CD4-positive, alpha-beta T cell treated with Interleukin-15 for 1 hour (primary cell): ENCODE measurements at places on chromosomes 12 and 14.

DNA sequence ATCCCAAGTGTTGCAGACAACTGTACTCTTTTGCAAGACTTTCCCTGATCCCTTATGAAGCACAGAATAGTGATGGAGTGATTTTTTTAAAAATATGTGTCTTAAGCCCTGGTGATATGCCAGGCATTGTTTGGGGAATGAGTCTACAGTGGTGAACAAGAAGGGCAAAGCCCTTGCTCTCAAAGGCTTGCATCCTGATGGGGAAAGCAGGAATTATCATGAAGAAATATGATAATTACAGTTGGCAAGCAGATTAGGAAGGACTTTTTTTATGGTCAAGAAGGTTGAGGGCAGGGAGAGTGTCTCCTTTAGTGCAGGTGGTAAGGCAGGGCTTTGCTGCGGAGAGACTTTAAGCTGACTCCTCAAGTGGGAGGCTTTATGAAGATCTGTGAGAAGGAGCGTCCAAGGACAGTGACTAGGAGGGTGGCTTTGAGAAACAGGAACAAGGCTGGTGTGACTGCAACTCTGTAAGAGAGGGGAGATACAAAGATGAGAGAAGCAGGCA, 100.2 kb downstream of the SYNE2 start:
- DNase-seq = no peak

DNA sequence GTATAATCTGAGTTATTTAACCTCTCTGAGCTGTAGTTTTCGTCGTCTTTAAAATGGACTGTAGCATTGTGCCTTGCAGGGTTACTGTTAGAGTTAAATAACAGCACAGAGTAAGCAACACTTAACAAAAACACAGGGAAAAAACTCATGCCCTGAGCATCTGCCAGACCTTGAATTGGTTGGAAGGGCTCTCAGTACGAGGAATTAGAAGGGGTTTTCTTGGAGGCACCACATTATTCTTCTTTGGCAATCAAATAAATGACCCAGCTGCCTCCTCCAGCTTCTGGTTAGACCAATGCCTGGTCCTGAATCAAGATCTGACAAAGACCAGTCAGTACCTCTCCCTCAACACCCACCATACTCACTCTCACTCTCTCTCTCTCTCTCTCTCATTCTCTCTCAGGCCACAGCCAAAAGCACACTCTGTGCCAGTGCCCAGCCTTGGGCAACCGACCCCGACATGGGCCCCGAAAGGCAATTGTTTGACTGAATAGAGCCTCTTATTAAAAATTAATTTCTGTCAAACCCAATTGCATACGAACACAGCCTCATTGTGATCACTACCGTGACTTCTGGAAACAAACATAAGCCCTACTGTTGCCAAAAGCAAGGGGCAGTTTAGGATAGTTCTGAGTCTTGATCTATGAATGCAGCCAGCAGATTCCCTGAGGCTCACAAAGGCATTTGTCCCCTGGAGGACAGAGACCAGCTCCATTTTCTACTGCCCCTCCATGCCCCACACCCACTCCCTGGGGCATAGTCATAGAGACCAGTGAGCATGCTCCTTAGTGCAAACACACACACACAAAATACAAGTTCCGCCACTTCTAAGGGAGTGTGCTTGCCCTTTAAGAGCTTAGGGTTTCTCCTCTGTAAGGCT, 23.9 kb downstream of the DUSP6 start:
- no peak for DNase-seq

DNA sequence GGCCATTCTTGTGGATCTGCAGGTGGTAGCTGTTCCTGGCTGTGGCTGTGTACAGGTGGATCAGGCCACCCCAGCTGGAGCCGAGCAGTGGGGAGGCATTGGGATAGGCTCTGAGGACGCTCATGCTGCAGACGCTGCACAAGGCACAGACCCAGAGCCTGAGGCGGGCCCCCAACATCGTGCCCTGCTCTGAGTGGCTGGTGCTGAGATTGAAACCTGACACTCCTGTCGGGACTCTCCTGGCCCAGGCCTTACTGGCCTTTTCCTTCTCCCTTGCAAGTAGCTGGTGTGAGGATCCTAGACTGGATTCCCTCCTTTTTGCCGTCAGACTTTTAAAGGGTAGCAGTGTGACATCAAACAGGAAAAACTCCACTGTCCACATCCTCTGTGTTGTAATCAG, at the start of gene FGF23:
TSS of gene FGF23 (minus strand) at position 308 of the 400 bp plus-strand sequence. CDS start at position 178, 130 bp downstream.
- no peak for DNase-seq

DNA sequence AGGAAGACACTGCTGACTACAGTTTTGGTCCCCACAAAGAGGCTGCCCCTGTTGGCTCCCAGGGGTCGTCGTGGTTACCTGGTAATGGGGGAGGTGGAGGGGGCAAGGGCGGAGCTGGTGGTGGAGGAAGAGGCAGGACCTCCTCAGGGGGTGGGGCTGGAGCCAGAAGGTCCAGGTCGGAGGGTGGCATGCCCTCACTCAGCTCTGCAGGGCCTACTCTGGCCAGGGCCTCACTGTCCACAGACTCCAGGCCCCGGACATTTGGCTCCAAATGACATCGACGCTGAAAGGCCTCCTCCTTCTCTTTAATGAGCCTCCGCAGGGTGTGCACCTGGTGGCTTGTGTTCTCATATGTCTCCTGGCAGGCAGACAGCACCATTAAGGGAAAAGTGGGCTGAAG, 28.5 kb downstream of the PRPF40B start:
- no peak for DNase-seq

DNA sequence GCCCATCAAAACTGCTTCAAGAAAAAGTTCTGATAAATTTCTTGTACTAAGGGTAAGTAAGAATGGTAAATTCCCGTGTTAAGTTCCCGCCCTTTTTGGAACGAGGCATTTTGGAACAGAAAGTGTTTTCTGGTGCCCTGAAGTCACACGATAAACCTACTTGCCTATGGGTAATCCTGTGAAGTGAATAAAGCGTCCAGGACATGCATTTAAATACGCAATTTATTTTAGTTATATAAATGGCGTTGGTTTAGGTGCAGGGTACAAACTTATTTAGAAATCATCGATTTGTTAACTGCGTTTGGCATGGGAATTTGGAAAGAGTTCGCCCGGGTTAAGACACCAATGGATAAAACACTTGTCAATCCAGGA, 715 bp upstream of the RAP1B start:
- DNase-seq = no peak

- no peak for DNase-seq
Measured at GRCh38 chr12:101714877-101715444, 17.5 kb downstream of the CHPT1 start.

- peak; percentile 86 for DNase-seq
Measured at GRCh38 chr14:21092273-21093011, 6.0 kb downstream of the ZNF219 start.

DNA sequence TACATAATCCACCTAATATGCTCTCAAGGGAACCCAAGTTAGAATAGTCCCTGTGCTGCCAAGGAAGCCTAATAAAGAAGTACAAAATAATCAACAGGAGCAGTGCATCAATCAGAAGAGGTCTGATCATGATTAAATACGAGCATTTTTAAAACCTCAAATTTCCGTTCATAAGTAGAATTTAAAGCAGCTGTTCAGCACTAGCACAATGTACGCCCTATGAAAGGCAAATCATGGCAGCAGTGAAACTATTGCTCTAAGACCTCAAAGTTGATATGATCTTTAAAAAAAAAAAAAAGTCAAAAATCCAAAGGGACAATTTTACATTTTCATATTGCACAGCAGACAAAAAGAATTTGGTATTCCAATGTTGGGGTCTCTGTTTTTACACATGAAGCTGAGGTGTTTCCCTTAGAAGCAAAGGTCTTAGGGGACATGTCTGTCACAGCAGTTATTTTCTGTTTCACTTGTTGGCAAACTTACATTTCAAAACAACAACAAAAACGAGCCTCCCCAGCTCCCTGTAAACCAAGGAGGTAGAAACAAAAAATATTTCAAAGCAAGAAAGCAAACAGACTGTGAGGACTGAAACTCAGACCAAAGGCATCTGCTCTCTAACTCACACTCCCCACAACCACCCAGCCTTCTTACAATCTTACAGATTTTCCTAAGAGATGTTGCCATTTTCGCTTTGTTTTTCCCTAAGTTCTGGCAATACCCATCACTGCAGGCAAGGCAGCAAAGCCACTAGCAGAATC, 28.2 kb downstream of the SOX5 start:
- no peak for DNase-seq

DNA sequence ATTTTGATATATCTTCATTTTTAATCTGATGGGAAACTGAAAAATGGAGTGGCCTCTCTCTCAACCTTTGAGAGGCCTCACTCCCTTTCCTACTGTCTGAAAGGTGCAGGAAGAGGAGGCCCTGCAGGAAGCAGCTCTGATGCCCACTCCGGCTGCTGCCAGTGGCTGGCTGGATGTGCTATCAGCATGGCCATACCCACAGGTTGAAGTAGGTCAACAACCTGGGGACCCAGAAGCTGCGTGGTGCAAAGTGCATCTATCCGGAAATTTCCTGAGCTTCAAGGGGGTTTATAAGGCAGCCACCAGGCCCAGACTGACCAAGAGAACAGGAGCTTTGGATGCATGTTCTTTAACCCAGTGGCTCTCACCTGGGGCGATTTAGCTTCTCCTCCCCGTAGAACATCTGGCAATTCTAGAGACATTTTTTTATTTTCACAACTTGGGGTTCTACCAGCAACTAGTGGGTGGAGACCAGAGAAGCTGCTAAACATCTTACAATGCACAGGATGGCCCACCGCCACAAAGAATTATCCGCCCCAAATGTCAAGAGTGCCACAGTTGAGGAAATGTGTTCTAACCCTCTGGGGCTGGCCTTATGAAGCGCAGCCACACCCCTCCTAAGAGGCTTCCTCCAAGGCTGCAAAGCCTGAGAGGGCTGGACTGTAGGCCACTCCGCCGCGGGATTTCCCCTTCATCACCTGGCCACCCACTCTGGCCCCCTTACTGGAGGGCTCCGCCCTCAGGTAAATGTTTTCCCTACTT, 8.2 kb upstream of the BATF start:
- DNase-seq = peak; percentile 27

- no peak for DNase-seq
Measured at GRCh38 chr14:61891810-61892209, 129.6 kb downstream of the SNAPC1 start.

- DNase-seq = no peak
Measured at GRCh38 chr12:64411427-64411826, 7.2 kb downstream of the XPOT start.

DNA sequence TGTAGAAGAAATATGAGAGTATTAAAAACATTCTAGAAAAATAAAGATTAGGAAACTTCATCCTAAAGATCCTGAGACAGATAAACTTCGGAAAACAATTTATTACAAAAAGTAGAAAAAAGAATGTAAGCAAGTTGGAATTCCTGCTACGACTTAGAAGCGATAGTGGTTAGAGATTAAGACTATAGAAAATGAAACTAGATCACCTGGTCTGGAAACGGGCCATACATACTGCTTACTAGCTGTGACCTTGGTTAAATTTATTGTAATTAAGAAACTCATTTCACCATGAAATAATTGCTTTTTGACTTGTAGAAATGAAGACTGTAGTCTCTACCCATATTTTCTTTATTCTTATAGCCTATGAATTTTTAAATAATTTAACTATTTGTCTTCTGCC, 614.1 kb downstream of the SLC16A7 start:
- DNase-seq = no peak

- peak; percentile 19 for DNase-seq
Measured at GRCh38 chr14:21384494-21384851, 654 bp upstream of the SUPT16H start.

DNA sequence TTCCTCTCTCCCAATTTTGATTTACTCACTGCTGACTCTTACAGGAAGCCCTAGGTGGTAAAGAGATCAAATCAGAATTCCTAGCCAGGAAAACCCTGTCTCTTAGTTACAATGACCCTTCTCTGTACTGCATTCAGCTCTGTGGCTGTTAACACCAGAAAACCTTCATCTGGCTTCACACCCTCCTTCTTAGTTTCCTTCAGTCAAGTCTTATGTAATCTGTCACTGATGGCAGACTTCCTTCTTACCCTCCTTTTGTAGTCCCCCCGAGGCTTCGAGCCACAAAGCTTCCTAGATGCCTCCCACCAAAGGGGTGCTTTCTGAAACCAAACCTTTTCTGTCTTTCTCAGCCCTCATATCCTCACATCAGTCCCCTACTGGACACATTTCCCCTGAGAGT, 16.5 kb downstream of the NGDN start:
- no peak for DNase-seq

GRCh38 chr12:105369014-105369413, 38.5 kb downstream of the C12orf75 start:
- no peak for DNase-seq
